ENCODE measurements at places on chromosomes 6 and 20. TPM values are rescaled to one million over a fixed set of nuclear protein-coding genes. Genes with fewer than 3 reads are reported as not detected.

Gene PSMF1
- total RNA-seq: 40.7 TPM

Gene CST2
- not detected for total RNA-seq

Gene SIGLEC1
- not detected for total RNA-seq

Gene NKX2-2
- not detected for total RNA-seq

Gene GSTA3
- not detected for total RNA-seq

Gene SLC4A11
- total RNA-seq: 0.44 TPM

Gene BPHL
- total RNA-seq: 24.4 TPM

Gene MRPS10
- total RNA-seq: 41.5 TPM

Gene MLN
- total RNA-seq: not detected

Gene RBPJL
- total RNA-seq: not detected

Gene HM13
- total RNA-seq: 65.9 TPM

Gene SLC25A27
- 9.9 TPM for total RNA-seq

Gene ZBTB9
- total RNA-seq: 5.1 TPM

Gene COL9A3
- 0.15 TPM for total RNA-seq

Gene SLC35F1
- total RNA-seq: under 0.01 TPM

Gene BPI
- total RNA-seq: not detected

Gene ENPP3
- 0.15 TPM for total RNA-seq

Gene ADAT2
- total RNA-seq: 12.1 TPM

Gene RAET1G
- 5.8 TPM for total RNA-seq

Gene PPP1R16B
- total RNA-seq: under 0.01 TPM

Gene ELOVL4
- 8.7 TPM for total RNA-seq

Gene MUC22
- total RNA-seq: not detected

Gene CCN5
- total RNA-seq: 25.3 TPM

Gene TMEM181
- 37.5 TPM for total RNA-seq

Gene PACRG
- total RNA-seq: 1.3 TPM

Gene CLIC1
- 1,073 TPM for total RNA-seq

Gene OR2B6
- not detected for total RNA-seq

Gene CFB
- 24.1 TPM for total RNA-seq

Gene PABPC1L
- total RNA-seq: 14.1 TPM

Gene RXRB
- 36.4 TPM for total RNA-seq

Gene GSTA1
- not detected for total RNA-seq

Gene IFT52
- total RNA-seq: 49.1 TPM

Gene GPLD1
- not detected for total RNA-seq

Gene FUCA2
- 131 TPM for total RNA-seq

Gene EPB41L1
- total RNA-seq: 28.9 TPM
